ENCODE measurements at places on chromosomes 12 and 14.

DNA sequence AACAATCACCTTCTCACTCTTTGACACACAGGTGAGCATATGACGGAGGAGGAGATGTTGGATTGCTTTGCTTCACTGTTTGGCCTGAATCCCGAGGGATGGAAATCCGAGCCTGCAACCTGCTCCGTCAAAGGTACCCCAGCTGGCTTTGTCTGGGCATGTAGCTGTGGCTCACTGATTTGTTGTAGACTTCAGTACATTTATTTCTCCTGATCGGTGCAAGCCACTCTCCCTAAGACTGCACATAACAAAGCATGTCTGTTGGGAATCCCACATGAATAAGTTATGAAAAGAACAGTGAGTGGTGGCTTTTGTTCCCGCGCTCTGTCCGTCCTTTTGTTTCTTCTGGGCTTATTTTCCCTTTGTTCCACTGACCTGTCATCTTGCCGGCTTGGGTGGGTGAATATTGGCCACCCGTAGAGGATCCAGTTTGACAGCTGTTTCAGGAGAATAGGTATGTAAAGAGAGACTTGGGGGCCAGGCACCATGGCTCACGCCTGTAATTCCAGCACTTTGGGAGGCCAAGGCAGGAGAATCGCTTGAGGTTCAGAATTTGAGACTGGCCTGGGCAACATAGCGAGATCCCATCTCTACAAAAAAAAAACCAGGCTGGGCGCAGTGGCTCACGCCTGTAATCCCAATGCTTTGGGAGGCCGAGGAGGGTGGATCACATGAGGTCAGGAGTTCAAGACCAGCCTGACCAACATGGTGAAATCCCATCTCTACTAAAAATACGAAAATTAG, 20.0 kb upstream of the BCL7A start:
- DNase-seq, result no peak

- no peak for DNase-seq
Observed at GRCh38 chr14:77541905-77542304, 43.3 kb upstream of the ISM2 start.

- no peak for DNase-seq
Observed at GRCh38 chr14:102486513-102487203, 22.9 kb downstream of the ANKRD9 start.

- no peak for DNase-seq
Observed at GRCh38 chr14:91521061-91521640, 11.0 kb upstream of the PPP4R3A start.

DNA sequence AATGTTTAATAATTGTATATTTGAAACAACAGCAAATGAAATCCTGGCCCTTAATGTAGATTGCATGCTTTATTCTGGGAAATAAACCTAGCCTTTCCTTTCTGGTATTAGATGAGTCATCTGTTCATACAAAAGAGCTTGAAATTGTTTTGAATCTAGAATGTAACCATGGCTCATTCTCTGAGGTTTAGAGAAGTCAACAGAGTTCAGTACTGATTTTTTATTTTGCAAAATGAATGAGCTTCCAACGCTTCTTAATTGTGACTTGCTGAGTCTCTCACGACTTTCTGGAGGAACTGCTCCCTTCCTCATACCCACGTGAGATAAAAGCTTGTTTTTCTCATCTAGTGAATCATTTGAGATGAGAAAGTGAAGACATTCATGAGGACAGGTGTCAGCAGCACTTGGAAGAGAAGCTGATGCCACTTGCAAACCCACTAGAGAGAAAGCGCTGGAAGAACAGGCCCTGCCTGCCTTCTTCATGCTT, 509.6 kb downstream of the VRK1 start:
- DNase-seq, result no peak

DNA sequence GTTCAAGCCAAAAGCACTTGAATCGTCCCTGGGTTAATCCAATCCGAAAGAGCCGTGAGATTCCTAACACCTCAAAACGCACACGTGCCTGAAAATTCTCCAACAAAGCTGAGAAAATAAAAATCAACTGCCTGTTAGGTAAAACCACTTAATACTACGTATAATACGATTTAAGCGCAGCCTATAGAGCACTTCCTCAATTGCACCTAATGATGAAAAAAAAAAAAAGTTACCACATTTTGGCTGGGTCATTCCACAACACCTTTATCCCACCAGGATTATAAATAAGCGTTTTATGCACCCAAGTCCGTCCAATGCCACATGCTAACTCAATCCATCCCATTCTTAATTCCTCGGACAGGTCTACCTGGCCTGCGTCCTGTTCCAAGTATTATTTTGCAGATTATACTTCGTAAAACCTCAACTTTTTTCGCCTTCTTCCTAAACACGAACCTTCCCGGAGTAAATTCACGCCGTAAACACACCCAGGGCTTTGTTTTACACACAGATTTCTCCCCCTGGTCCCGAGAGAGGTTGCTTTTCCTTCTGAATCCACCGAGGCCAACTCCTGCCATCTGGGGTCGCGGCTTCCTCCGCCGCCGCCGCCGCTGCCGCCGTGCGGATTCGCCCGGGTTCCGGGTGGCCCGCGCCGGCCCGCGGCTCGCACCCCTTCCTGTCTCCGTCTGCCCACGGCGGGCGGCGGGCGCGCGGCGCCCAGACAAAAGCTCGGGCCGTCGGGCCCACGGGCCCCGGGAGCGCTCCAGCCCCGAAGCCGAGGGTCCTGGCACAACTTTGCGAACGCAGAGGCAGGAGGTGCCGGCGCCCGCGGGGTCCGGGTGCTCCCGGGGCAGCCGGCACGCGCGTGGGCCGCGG, 66.2 kb downstream of the RNF34 start:
- DNase-seq, result no peak

- no peak for DNase-seq
Observed at GRCh38 chr12:77914081-77914488, 83.4 kb downstream of the NAV3 start.

- no peak for DNase-seq
Observed at GRCh38 chr14:21244544-21244943, 24.7 kb downstream of the HNRNPC start.

DNA sequence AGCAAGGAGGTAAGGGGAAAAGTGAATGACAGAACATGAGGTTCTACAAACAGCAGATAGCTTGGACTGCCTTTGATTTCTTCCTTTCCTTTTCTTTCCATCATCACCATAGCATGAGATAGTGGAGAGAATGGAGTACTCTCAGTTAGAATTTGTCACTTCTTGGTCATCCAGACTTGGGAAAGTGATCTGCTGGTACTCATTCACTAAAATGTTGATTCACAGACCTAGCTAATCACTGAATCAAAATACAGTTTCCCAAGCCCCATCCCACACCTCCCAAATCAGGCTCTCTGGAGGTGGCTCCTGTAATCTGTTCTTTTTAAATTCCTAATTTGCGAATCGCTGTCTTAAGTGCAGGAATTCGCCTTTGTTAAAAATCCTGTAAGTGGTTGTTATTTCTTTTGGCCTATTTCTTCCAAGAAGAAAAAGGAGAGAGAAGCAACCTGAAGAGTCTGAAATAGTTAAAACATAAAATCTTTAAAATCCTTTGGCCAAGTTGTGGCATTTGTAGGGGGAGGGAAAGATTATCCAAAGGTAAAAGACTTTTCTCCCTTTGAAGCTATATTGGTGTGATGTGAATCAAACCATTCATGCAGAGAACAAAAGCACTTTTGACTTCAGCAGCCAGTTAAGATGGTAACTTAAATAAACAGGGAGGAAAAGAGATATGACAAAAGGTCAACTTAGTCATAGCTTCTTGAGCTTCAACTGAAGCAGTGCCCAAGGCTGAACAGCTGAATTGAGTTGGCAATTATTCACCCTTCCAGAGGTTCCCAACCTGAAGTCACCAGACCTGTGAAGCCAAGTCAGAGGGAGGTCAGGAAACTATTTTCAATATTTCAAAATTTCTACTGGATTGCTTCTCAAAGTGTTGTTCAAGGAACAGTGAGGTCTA, 255.1 kb upstream of the KRR1 start:
- no peak for DNase-seq

GRCh38 chr14:29803045-29803444, 124.6 kb downstream of the PRKD1 start:
- DNase-seq, result no peak

DNA sequence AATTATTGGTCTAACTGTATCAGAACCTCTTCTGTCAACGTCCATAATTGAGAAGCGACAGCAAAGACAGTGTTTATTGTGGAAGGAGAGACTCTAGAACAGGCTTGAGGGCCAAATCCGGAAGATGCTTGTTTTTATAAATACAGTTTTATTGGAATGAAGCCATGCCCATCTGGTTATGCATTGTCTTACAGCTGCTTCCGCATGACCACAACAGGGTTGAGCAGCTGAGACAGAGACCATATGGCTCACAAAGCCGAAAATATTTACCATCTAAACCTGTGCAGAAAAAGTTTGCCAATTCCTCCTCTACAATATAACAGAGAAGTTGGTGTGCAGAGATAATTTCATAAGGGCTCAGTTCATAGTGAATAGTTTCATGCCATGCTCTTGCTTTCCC, 24.5 kb downstream of the PRKAB1 start:
- DNase-seq, result no peak

DNA sequence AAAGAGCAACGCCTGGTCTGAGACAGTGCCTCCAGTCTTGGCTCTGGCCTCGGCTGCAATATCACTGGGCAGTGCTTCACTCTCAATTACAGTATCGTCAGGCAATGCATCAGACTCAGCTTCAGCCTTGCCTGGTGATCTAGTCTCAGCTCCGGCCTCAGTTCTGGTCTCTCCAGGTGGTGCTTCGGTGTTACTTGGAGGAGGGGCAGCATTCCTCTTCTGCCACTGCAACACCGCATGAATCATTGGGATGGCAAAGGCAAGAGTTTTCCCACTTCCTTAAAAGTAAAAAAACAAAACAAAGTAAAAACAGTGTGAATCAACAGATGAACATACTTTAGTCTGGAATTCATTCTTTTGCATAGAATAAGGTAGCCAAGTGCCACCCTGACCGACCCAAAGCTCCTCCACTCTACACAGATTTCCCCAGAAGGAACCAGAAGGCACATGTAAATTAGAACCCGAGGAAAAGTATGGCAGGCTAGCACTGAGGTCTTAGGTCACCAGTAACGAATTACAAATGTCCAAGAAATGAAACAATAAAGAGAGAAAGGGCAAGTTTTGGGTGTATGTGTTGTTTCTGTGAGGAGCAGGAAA, 18.6 kb downstream of the DDX24 start:
- no peak for DNase-seq

- no peak for DNase-seq
Observed at GRCh38 chr12:112936927-112937326, 1.3 kb upstream of the OAS3 start.

- peak; percentile 34 for DNase-seq
Observed at GRCh38 chr12:68189821-68190242, 30.3 kb upstream of the IFNG start.

DNA sequence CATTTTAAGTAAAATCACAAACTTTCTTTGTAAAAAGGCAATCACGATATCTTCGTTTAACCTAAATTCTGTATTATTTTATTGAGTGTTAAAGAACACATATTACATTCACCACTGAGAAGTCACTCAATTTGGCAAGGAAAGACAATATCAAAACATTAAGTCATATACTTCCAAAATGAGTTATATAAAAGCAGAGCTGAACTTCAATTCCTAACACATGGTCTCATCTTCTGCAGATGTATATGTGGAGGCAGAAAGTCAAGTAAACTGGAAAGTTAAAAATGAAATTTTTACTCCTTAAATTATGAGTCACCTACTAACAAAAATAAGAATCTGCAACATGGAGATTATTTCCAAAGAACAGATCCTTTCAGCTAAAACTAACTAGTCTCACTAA, 28.7 kb downstream of the BMAL2 start:
- DNase-seq, result peak; percentile 29

- DNase-seq, result peak; percentile 76
Observed at GRCh38 chr12:15629108-15629507, 160.1 kb downstream of the EPS8 start.

- peak; percentile 2 for DNase-seq
Observed at GRCh38 chr14:89575386-89576061, 158.5 kb upstream of the FOXN3 start.

GRCh38 chr14:92626041-92626440, 112.5 kb downstream of the RIN3 start:
- DNase-seq, result no peak

- no peak for DNase-seq
Observed at GRCh38 chr12:28065374-28065773, 92.8 kb upstream of the PTHLH start.

DNA sequence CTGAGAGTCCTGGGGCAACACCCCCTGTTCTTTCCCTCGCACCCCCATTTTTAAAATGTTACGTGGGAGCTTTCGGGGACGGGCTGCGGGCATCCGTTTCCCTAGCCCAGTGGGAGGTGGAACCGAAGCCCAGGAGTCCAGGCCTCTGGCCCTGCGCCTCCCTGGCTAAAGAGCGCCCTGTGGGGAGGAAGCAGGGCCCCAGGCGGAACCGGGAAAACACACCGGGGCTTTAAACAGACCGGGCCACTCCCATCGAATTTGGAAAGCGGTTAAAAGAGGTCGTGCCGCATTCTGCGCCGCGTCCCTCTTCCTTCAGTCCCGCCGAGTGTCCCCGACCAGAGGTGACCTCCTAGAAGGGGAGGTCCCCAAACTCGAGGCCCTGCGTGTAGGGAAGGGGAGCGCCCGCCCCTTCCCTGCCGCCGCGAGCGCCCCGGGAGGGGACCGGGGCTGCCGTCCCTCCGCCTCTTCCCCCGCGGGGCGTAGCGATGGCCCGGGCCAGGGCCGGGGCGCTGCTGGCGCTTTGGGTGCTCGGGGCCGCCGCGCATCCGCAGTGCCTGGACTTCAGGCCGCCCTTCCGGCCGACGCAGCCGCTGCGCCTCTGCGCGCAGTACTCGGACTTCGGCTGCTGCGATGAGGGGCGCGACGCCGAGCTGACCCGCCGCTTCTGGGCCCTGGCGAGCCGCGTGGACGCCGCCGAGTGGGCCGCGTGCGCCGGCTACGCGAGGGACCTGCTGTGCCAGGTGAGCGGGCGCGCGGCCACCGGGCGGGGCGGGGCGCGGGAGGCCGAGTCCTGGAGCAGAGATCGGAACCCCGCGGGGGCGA, at the start of gene HHIPL1:
HHIPL1 (plus strand) TSS at position 407 of the 822 bp plus-strand sequence; CDS start at position 486, 79 bp downstream.
- no peak for DNase-seq

DNA sequence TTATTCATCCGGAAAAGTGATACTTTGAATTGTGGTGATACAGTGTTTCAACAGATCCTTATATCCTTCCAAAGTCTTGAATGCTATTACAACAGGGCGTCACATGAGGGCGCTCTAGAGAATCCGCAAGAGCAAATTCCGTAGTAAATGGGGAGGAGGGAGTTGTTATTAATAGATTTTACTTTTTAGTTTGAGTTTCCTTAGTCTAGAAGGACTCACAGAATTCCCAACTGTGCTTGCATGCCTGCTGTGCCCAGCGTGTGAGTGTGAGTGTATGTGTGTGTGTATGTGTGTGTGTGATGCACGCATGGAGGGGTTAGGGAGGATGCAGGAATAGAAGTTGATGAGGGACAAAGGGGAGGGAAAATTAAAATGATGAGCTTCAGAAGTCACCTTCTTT, 375.3 kb downstream of the C12orf75 start:
- peak; percentile 42 for DNase-seq

DNA sequence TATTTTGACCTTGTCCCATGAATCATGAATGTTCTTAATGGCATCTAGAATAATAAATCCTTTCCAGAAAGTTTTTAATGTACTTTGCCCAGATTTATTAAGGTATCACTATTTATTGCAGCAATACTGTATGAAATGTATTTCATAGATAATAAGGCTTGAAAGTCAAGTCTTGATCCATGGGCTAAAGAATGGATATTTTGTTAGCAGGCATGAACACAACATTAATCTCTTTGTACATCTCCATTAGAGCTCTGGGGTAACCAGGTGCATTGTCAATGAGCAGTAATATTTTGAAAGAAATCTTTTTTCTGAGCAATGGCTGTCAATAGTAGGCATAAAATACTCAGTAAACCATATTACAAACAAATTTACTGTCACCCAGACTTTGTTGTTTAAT, 141.6 kb upstream of the RPL10L start:
- no peak for DNase-seq

All from fibroblast of skin of left biceps (primary cell).